RPMI8226 (cell line): ENCODE measurements at places on chromosomes 3 and 15.
A peak's percentile ranks its signal among the peaks of the same experiment; 100 is the strongest.

DNA sequence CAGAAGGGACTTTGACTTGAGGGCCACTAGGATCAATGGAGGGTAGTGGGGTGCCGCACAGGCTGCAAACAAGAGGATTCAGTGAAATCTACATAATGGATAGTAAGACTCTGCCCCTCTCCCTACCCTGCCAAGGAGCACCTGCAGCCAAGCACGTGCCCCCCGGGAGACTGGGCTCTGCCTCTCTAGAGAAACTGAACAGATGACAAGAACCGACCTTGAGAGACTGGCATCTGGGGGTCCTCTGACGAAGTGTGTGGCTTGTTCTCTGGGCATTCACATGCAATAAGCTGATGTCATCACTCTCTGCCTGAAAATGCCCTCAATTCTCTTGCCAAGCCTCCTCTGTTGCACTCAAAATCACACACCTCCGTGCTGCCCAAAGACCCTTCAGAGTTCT lies 132.3 kb downstream of the FAM43A start:
- no peak for DNase-seq

- no peak for DNase-seq
These were observed 44.4 kb downstream of the ADAM10 start for GRCh38 chr15:58705105-58705504.

- no peak for DNase-seq
These were observed 28.2 kb upstream of the TRIM59 start for GRCh38 chr3:160477750-160478149.

GRCh38 chr15:48989170-48989569 lies 25.5 kb upstream of the SHC4 start:
- DNase-seq = no peak

GRCh38 chr3:122066331-122067213 lies 11.4 kb downstream of the CD86 start:
- peak; percentile 42 for DNase-seq

DNA sequence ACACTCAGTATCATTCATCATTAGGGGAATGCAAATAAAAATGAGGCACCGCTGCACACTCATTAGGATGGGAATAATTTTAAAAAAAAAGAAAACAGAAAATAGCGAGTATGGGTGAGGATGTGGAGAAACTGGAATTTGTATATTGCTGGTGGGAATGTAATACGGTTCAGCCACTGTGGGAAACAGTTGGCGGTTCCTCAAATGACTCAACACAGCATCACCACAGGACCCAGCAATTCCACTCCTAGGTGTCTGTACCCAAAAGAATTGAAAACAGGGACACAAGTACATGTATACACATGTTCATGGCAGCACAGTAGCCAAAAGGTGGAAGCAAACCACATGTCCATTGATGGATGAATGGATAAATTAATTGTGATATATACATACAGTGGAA lies 35.2 kb upstream of the RFTN1 start:
- DNase-seq = no peak

GRCh38 chr15:45732662-45733061 lies 97.8 kb downstream of the SQOR start:
- DNase-seq = peak; percentile 50

DNA sequence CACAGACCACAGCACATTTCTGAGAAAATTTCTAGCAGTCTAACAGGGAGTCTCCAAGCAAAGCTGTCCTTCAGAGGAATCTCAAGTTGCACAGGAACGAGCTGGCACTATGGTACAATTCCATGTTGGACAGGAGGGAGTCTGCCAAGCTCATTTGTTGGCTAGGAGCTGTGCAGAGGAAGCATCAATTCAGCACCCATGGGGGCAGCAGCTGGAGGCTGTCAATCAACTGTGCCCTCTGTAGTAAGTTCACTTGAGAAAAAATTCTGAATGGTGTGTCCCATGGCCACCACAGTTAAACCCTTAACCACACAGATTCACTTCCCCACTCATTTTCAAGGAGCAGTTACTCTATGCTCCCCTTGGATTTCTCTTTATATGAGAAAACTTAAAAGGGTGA lies 298.5 kb upstream of the PPP2R3A start:
- no peak for DNase-seq

- no peak for DNase-seq
These were observed 65.9 kb downstream of the SLCO2A1 start for GRCh38 chr3:133963657-133964396.

DNA sequence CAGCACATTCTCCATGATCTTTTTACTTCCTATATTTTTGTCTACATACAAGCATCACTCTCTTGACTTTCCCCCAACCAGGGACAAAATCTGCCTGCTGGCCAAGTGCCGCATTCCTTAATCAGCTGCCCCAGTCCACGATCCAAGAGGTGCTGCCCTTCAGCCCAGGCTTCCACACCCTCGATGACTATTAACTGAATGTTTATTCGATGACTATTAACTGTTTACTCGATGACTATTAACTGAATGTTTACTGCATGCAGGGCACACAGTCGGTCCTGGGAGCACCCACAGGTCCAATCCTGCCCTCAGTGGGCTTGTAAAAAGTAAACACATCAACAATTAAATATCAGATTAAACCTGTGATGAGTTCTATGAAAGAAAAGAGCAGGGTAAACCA lies 256.9 kb downstream of the ARRDC4 start:
- no peak for DNase-seq

- no peak for DNase-seq
These were observed 177.4 kb upstream of the LINGO1 start for GRCh38 chr15:77810130-77810571.

DNA sequence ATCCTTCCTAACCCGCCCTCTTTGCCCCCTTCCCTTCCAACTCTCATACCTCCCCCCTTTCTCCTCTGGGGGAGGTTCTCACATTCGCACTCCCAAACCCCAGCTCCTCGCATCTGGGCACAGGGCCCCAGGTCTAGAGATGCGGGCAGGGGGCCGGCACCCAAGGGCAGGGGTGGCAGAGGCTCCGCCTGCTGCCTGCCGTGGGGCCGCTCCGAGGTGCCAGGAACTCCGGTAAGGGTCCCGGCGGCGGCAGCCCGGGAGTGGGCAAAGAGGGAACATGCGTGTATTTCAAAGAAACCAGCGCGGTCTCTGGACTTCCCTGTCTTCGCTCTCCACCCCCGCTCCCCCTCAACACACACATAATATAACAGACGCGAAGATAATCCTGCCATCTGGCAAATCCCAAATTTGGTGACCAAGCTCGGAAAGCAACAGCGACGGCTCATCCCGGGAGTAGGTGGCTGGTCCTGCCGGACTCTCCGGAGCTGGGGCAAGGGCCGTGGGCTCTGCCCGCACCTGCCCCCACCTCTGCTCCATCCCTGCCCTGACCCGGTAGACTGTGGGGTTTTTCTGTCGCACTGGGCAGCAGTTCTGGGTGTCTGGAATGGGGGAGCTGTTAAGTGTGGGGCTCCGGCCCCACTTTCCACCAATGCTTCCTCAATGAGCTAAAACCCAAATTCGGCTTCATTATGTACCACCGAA lies 31.0 kb downstream of the NR2F2 start:
- no peak for DNase-seq

DNA sequence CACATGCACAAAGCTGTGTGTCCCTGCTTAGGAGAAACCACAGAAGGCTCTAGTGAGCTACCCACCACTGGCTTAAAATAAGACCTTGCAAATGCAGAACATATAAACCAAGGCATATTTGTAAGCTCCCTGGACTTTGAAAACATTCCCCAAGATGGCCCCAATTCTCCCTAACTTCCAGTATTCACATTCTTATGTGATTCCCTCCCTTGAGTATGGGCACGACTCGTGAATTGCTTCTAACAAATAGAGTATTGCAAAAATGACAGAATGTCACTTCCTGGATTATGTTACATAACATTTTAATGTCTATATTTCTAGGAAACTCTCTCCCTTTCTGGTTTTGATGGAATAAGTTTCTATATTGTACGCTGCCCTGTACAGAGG lies 131.8 kb upstream of the MCTP2 start:
- no peak for DNase-seq

GRCh38 chr3:46030626-46031025 lies 3.3 kb upstream of the XCR1 start:
- DNase-seq = peak; percentile 40

- no peak for DNase-seq
These were observed 15.2 kb downstream of the MRPS22 start for GRCh38 chr3:139358841-139359562.

GRCh38 chr3:124934577-124934976 lies at the start of gene MUC13:
TSS of gene MUC13 (minus strand) at chr3:124934751. CDS start at chr3:124934712, 39 bp downstream.
- no peak for DNase-seq

GRCh38 chr15:45346381-45346780 lies 32.0 kb downstream of the GATM start:
- no peak for DNase-seq

- DNase-seq = no peak
These were observed 152.2 kb upstream of the SLC2A2 start for GRCh38 chr3:171178714-171179113.

DNA sequence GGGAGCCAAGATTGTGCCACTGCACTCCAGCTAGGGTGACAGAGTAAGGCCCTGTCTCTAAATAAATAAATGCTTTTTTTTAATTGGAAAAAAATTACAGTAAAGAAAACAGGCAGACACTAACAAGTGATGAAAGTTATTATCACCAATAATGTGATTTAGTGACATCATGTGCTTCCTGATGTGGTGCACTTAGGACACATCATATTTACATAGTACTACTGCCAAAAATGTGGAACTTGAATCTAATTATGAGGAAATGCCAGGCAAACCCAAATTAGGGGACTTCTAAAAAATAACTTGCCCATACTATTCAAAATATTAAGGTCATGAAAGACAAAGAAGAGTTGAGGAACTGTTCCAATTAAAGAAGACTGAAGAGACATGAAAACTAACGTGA lies 30.8 kb downstream of the MAP4 start:
- DNase-seq = no peak

- no peak for DNase-seq
These were observed 50.5 kb upstream of the CCDC174 start for GRCh38 chr3:14600856-14601610.

DNA sequence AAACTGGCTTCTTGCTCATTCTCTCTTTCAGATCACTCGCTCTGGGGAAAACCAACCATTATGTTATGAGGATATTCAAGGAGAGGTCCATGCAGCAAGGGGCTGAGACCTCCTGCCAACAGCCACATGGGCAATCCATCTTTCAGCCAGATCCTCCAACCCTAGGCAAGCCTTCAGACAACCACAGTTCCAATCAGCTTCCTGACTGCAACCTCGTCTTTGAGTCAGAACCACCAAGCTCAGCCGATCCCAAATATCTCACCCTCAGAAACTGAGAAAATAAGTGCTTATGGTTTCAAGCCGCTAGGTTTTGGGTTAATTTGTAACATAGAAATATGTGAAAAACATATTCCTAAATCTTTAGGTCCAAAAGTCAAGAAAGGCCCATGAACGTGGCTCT lies 10.3 kb downstream of the LDHAL6B start:
- no peak for DNase-seq

DNA sequence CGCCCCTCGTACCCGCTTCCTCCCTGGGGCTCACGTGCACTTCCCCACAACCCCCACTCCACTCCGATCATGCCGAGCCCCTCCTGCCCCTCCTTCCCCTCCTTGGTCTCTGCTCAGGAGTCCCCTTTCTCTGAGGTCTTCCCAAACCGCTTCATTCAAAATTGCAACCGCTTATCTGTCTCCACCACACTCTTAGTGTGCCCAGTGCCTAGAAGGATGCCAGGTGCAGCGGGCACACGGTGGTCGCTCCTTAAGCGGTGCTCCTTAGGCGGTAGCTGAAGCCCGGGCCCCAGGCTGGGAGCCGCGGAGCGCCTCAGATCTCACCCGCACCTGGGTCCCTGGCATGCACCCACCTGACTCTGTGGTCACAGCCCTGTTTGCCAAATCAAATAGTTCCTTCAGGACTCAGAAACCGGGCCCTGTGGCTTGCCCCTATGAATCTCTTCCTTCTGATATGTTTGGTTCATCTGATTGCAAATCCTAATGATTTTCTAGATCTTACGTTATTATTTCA lies 524.5 kb downstream of the OCA2 start:
- DNase-seq = peak; percentile 11

DNA sequence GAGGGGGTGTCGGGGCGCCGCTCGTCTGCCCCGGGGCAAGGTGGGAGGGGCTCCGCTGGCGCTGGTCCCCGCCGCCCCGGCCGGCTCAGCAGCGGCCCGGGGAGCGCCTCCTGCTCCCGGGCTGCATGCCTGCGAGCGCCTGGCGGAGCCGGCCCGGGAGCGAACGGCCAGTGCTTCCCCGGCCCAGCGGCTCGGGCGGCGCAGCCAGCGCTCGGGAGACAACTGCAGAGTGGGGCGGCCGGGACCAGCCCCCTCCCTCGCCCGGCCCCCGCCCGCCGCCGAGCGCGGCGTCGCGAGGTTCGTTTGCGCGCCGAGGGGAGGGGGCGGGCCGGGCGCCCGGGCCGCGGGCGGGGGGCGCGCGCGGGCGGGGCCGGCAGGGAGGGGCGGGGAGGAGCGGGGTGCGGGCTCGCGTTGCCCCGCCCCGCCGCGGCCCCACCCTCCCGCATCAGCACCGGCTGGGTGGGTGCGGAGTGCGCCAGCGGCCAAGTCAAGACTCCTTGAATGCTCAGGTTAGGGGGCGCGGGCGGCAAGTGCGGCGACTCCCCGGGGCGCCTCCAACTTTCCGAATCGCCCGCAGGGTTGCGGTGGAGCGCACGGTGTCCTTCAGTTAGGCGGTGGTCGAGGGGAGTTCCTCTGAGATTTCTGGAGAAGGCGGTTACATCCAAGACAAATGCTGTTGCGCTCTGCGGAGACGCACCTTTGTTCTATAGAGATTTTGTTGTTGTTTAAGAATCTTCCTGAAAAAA lies at the start of gene RGMA:
Gene RGMA, minus strand, starts transcription at position 231 of the 746 bp plus-strand sequence. CDS start 279 bp downstream, outside the sequence.
- DNase-seq = no peak

GRCh38 chr3:101536266-101536665 lies 23.3 kb upstream of the SENP7 start:
- no peak for DNase-seq

DNA sequence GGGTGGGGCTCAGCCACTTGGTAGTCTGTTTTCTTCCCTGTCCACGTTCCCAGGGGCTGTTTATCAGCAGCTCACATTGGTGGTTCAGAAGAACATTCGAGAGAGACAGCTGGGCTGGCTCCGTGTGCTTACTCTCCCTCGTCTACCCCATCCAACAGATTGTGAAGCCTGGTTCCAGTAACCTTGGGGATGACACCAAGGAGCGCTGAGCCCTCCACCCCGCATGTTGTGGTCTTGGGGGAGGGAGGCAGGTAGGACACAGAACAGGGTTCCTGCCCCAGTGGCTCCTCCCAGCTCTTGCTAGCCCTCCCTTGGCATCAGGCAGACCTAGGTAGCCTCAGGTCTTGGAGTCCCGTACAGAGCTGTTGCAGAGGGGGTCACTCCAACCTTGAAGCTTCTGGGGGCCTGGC lies 33.1 kb downstream of the KLF13 start:
- DNase-seq = peak; percentile 45

- DNase-seq = peak; percentile 20
These were observed 201.8 kb downstream of the ABHD5 start for GRCh38 chr3:43892526-43892925.

- no peak for DNase-seq
These were observed 272.6 kb downstream of the PDCD6IP start for GRCh38 chr3:34070831-34071585.

DNA sequence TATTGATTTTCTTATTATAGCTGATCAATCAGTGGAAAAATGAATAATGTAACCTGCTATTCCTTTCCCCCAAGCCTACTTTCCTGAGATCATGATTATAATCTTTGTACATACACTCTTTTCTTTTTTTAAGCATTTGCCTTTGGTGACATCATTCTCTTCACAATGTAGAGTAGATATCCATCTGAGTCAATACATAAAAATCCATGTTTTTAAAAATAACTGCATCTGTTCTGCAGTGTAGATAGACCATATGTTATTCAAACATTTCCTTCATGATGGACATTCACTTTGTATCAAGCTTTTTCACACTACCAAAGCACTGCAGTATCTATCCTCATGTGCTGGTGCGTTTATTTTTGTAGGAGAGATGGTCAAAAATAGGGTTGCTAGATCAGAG lies 211.1 kb downstream of the PTPRG start:
- no peak for DNase-seq
